ENCODE measurements at places on chromosomes 4 and X. TPM values are rescaled to one million over a fixed set of nuclear protein-coding genes. Genes with fewer than 3 reads are reported as not detected.

GRCh38 chrX:49039598-49040375 is 3.4 kb downstream of the TFE3 start:
- peak; percentile 91 for DNase-seq

- DNase-seq, result no peak
Measured at GRCh38 chrX:150577174-150577573, 8.8 kb downstream of the MTM1 start.

ADD1 gene
- 142 TPM for total RNA-seq

CFAP97 gene
- 47.4 TPM for total RNA-seq

MCF2 gene
- 1.9 TPM for total RNA-seq

DNA sequence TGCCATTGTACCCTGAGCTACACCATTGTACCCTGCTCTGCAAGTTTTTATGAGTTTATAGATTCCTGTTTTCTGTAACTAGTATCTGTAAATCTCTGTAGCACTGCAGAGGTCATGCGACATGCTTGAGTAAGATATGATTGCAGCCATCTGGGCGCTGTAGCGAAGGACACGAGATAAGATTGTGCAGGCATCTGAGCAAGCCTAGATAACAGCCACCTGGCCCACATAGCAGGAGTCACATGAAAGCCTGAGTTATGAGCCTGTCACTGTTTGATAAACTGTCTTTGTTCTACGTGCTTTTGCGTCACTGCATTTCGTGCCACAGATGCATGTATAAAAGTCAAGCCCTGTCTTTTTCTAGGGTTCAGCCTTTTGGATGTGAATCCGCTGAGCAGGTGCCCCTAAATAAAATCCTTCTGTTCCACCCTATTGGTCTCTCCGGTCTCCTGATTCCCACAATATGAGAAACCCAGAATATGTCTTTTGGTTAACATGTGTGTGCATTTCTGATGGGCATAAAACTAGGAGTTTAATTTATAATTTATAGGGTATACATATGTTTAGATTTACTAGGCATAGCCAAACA is 327.6 kb upstream of the MAOA start:
- no peak for DNase-seq

KLB gene
- not detected for total RNA-seq

DNA sequence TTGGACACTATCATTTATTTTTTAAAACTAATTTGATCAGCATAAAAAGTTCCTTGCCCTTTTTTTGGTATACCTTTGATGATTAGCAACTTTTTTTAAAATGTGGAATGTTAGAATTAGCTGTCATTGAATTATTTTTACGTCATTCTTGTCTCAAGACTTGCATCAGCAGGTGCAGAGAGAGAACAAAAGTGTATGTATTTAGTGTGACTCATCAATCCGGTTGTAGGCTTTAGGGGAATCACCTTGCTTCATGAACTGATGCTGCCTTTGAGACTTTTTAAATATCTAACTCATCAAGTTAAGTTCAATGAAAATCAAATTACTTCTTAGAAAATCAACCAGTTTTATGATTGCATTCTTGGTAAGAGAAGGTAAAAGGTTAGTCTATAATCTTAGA is 125.1 kb downstream of the ARX start:
- DNase-seq, result no peak

DNA sequence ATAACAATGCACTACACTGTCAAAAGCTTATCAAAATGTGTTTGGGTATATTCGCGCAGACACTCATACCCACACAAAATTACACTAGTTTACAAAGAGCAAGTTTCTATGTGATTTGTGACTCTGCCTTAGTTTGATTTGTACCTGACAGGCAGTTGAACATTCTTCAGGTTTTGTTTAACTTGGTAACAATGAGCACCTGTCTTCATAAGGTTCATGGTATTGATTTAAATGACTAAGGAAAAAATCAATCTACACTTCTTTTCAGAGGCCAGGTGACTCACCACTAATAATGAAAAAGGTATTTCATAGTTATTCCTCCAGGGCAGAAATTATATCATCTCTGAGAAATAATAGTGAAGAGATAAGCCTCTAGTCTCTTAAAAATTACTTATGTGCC is 1114.6 kb upstream of the AGA start:
- DNase-seq, result no peak

CACNA1F gene
- not detected for total RNA-seq

DNA sequence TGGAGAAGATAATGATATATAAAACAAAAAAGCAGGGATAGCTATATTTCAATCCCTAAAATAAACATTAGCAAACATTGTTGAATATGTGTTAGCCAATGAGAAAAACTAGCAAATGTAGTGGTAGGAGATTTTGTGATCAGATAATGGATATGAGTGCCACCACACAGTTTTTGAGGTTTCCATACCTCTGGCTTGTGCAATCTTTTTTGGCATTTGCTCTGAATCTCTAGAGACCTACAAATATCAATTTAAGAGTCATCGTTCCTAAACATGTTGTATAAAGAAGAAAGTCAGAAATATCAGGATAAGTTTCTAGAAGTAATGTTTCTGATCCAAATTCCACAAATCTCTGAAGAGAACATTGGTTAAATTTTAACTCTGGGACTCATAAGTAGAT is 308.7 kb downstream of the PDGFC start:
- no peak for DNase-seq

STPG2 gene
- total RNA-seq, result not detected

DNA sequence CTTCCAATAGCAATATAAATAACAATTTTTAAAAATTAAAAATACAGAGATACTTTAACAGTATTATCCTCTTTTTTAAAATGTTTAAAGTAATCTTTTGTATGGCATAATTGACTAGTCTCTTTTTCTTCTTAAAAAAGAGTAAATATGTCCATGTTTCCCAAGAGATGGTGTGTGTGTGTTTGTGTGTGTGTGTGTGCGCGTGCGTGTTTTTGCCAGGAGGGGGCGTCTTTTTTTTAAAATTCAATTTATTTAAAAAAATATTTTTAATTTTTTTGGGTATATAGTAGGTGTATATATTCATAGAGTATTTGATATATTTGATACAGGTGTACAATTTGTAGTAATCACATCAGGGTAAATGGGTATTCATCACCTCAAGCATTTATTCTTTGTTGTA is 1073.7 kb downstream of the PCDH7 start:
- DNase-seq, result no peak

RASGEF1B gene
- not detected for total RNA-seq

DNA sequence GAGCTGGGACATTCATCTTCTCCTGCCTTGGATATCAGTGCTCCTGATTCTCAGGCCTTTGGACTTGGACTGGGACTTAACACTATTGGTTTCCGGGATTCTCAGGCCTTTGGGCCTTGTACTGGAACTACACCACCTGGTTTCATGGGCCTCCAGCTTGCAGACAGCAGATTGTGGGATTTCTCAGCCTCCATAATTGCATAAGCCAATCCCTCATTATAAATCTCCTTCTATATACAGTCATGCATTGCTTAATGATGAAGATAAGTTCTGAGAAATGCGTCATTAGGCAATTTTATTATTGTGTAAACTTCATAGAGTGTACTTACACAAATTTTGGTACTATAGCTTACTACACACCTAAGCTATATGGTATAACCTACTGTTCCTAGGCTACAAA is 8.9 kb upstream of the CCNG2 start:
- no peak for DNase-seq

GRCh38 chrX:153931151-153931550 is 3.7 kb downstream of the NAA10 start:
- DNase-seq, result no peak

DNA sequence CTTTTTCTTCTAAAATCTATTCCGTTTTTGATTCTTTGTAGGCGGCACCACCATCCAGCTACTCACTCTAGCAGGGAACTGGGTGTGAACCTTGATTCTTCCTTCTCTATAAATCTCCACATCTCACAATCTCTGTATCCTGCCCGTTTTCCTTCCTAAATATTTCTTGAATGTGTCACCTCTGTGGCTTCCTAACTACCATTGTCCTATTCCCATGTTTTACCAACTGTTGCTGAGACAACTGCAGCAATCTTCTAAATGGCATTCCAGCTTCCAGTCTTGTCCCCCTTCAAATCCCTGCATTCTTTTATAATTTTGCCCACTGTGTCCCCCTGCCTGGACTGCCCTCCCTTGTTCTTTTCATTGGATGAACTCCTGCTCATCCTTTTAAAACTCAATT is 641.3 kb downstream of the RPA4 start:
- peak; percentile 79 for DNase-seq

DNA sequence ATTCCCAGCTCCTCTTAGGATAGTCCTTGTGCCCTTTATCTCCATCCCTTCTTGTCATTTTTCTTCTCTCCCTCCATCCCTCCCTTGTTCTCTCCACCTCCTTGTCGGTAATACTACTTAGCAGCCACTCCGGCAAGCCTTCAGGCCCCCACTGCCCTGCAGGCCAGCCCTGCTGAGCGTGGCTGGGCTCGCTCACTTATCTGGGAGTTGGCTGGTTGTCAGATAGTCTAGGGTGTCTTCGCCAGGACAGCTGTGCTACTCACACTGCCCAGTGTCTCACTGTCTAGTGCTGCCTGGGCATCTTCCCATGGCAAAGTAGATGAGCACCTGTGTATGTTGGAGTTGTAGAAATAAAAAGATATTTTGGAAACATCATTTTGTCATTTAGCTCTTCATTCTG is 75.0 kb downstream of the STK32B start:
- no peak for DNase-seq

EGF gene
- 2.6 TPM for total RNA-seq

- peak; percentile 32 for DNase-seq
Measured at GRCh38 chr4:83010111-83010521, 507 bp downstream of the LIN54 start.

DNA sequence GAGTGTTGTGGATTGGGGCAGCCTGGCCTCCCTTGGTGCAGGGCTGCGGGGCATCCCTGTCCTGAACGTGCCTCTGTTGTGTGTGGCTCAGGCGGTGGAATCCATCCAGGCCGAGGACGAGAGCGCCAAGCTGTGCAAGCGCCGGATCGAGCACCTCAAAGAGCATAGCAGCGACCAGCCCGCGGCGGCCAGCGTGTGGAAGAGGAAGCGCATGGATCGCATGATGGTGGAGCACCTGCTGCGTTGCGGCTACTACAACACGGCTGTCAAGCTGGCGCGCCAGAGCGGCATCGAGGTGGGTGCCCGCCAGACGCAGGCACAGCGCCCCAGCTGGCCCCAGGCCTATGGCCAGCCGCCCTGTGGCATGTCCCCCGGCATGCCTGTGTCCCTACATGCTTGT is 25.6 kb downstream of the MAEA start:
- DNase-seq, result no peak

- peak; percentile 63 for DNase-seq
Measured at GRCh38 chrX:15749642-15750610, 11.9 kb downstream of the CA5B start.

LAMTOR3 gene
- total RNA-seq, result 51.8 TPM

DNA sequence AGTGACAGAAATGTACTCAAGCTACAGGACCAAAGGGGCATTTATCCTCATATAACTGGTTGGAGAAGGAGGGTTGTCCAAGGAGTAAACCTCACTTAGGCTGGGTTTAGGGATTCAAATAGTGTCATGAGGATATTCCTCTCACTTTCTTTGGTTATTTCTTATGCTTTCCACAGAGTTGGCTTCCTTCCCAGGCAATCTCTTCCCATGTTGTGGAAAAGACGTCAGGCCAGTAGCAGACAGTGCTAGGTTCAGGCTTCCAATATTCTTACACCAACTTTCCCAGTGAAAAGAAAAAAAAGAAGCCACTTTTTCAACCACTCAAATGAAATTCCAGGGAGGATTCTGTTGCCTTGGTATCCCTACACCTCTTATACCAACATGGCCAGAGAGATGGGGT is 653.0 kb downstream of the C4orf33 start:
- no peak for DNase-seq

DNA sequence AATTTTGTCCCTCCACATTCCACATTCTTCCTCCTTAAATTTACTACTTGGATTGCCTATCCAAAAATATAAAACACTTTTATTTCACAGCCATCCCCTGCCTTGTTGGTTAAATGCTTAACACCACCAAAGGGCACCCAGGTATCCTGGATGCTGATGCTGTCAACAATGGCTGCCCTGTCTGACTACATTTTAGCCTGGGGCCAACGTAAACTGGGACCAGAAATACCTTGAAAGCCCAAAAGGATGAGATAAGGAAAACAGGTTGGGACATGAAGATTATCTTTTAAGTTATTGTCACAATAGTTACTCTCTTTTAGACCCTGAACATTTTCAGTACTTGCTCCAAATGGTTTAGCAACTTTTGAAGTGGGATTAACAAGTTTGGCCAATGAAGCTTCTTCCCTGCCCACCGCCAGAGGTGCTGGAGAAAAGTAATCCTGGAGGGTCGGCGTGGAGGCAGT is 775 bp upstream of the YIPF6 start:
- DNase-seq, result peak; percentile 20

Data from LHCN-M2 (cell line).